Stimulated activated CD4-positive, alpha-beta T cell treated with anti-CD3 and anti-CD28 coated beads, Interleukin-12 subunit alpha, Interleukin-12 subunit beta, amount 100 ng/mL, for 4 hours (primary cell): ENCODE measurements at places on chromosomes 7 and 10.

DNA sequence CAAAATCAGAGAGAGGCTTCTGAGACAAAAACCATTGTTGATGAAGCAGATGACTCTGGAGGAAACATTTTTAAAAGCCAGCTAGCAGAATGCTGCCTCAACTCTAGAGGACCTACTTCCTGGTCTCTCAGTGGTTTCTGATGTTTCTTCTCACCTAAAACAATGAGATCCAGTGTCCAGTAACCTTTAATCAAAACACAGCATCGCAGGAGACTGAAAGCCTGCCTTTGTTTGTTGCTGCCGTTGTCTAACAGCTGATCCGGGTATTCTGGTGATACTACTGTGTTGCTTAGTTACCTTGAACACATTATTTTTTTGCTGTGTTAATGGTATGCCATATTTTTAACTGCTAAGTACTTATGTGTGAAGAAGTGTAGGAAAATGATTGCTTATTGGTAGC is 70.9 kb downstream of the WIPF3 start:
- DNase-seq, result no peak

GRCh38 chr10:88106366-88106765 is 242.9 kb downstream of the PTEN start:
- DNase-seq, result no peak

- DNase-seq, result no peak
Observed at GRCh38 chr7:134060874-134061273, 66.3 kb upstream of the LRGUK start.

DNA sequence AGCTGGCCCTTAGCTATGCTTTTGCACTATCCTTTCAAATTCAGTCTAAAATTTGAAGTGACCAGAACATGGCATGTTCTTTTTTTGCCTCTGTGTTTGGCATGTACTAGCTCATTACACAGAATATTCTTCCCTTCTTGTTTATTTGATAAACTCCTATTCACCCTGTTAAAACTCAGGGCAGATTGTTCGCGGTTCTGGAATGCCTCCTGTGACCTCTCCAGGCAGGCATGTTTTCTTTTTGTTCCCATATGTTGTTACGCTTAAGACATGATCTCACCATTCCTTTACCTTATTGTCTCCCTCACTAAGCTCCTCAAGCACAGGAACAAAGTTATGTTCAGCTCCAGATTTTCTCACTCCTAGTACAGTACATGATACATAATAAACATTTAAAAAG is 181.7 kb downstream of the CCSER2 start:
- DNase-seq, result no peak

GRCh38 chr7:81845744-81846241 is 75.9 kb upstream of the HGF start:
- no peak for DNase-seq

- DNase-seq, result peak; percentile 63
Observed at GRCh38 chr10:3197348-3198003, 24.9 kb upstream of the PITRM1 start.

GRCh38 chr7:116451957-116452729 is 47.4 kb upstream of the CAV2 start:
- DNase-seq, result no peak

GRCh38 chr10:44463511-44464121 is 78.7 kb upstream of the CXCL12 start:
- DNase-seq, result no peak

DNA sequence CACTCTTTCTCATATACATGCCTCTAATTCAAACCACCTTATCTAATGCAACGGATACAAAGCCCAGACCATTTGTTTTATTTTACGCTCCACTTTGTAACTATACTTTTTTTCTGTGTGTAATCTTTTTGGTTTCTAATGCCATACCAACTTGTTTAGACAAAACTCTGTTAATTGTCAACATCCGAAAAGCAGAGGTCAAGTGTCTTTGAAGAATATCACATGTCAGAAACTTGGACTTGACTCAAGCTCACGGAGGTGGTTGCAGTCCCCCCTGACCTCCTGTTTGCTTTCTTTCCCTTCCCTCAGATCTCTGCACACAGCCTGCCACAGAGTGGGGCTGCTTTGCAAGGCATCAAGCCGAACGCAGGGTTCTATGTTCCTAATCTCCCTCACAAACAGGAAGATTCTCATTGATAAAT is 698.9 kb downstream of the PARD3 start:
- DNase-seq, result no peak

DNA sequence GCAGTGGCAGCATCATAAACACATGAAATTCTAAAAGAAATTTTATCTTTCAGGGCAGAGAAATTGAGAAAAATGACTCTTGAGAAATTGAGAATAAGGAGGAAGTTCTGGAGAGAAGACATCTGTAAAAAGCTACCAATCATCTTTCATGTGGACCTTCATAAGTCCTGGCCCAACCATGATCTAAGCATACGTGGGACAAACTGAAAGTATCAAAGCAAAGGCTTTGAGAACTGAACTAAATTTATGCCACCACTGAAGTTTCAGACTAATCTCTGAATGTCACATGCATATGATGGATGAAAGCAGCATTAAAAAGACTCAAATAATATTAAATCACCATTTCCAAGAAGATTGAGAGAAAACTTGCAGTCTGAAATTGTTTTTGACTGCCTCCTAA is 1502.8 kb upstream of the LRRTM3 start:
- DNase-seq, result no peak

DNA sequence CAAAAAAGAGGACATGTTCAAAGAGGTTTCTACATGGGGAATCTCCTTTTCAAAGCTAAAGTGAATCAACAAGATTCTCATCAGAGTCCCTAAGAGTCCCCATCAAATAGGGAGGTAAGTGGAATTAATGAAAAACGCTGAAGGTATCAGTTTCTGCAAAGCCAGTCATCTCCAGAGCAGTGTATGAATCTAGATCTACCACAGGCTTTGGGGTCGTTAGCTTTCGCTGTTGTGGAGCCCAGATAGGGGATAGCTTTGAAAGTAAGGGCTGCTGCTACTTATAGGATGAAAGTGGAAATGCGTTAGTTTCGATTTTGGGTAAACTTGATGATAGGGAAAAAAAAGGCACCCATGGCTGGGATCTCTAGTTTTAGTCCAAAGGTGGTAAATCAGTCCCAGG is 748.4 kb downstream of the LRMDA start:
- no peak for DNase-seq
